Central memory CD4-positive, alpha-beta T cell (primary cell): ENCODE measurements at places on chromosomes 2 and 18.

- DNase-seq, result no peak
Observed at GRCh38 chr18:62128157-62128556, 58.7 kb downstream of the PIGN start.

GRCh38 chr2:173205375-173205774, 129.7 kb downstream of the MAP3K20 start:
- no peak for DNase-seq

- no peak for DNase-seq
Observed at GRCh38 chr18:2121224-2121623, 450.1 kb downstream of the METTL4 start.

DNA sequence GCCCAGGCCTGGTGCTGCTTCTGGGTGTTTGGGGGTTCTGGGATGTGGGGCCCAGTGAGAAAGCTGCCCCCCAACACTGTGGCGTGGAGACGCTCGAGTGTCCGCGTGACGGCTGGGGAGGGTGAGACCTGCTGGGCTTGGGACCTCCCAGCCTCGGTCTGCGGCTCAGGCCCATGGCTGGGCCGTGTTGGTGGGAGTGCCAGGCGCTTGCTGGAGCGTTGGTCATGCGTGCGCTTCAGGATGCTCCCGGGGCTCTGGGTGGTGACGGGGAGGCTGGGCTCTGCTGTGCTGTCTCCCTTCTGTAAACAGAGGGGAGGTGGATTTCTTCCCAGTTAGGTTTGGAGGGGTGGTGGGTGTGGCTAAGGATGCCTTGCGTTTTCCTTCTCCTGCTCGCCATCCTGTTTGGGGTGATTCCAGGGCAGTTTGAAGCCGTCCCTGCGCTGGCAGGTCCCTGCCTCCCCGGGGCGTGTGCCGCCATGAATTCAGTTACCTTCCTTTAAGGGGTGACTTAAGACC, 606 bp downstream of the GAL3ST2 start:
- DNase-seq, result no peak
